ENCODE measurements at places on chromosomes 12 and 14.

DNA sequence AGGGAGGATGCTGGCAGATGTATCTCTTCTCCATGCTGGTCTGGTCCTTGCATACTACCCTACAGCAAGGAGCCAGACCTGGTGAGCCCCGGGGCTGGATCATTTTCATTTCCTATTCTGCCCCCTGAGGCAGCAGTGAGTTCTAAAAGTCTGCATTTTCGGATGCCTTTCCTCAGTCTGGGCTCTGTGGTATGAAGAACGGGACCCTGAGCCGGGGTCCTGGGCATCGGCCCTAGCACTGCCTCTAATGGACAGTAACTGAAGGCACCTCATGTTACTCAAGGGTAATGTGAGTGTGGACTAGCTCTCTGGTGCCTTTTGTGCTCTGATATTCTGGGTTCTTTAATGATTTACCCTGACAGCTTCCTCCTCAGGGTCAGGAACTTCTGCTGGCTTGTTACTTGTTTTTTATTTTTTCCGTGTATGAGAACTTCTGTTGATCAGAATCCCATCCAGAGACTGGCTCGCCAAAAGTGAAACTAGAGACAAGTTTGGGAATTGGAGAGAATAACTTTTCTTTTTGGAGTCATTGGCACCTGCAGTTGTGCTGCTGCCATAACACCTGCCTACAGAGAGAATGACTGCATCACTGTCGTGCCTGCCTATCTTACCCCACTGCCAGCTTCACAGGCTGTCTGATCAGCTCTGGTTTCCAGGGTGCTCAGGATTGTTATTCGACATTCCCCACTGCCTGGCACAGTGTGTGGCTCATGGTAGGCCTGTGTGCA is 62.3 kb downstream of the SUSD6 start:
- DNase-seq, result no peak

DNA sequence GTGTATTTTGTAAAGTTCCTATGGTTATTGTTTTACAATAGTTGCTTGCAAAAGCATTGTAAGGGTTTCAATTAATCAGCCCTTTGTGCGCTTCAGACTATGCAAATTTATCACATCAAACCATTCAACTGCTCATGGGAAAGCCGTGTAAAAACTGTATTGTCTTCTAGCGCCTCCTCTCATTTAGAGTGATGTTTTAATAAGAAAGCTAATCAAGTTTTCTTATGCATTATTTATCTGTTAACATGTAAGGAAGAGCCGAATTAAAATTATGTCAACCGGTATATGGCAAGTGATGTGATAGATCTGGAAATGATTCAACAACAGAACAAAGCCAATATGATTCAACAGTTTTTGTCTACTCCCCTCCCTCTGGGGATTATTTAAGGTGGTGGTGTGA is 92.5 kb upstream of the RFX4 start:
- no peak for DNase-seq

DNA sequence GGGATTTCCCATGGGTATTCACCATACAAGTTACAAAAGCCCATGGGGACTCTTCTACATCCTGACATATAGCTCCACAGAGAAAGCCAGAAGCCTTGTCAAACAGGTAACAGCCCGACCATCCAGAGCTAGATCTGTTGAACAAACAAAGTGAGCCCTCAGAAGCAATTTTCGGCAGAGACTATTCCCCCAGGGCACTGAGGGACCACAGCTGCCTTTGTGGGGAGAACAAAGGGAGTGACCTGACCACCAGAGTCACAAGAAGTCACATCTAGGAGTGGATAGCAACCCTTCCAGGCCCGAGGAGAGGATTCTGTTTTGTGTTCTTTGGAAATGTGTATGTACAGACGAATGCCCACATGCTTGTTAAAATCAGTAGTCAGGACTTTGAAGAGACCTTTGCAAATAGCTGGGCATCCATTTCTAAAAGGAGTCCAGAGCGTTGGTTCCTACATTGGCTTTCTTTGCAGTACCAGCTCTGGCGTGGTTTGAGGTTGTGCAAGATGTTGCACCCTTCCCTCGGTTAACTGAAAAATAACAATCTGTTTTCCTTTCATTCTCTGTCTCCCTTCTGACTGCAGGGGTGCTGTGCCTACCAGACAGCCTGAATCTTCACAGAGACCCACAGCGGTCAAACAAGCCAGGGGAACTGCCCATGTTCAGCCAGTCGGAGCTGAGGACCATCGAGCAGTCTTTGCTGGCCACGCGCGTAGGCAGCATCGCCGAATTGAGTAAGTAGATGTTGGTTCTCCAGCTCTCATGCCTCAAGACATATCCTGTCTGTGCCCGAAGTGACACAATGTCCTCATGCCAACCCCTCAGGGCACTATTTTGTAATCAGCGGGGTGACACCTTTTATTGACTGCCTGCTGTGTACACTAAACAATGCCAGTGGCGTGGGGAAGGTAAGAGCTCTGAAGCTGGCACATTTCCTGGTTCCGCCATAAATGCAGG is 165.4 kb upstream of the PWP1 start:
- DNase-seq, result no peak

DNA sequence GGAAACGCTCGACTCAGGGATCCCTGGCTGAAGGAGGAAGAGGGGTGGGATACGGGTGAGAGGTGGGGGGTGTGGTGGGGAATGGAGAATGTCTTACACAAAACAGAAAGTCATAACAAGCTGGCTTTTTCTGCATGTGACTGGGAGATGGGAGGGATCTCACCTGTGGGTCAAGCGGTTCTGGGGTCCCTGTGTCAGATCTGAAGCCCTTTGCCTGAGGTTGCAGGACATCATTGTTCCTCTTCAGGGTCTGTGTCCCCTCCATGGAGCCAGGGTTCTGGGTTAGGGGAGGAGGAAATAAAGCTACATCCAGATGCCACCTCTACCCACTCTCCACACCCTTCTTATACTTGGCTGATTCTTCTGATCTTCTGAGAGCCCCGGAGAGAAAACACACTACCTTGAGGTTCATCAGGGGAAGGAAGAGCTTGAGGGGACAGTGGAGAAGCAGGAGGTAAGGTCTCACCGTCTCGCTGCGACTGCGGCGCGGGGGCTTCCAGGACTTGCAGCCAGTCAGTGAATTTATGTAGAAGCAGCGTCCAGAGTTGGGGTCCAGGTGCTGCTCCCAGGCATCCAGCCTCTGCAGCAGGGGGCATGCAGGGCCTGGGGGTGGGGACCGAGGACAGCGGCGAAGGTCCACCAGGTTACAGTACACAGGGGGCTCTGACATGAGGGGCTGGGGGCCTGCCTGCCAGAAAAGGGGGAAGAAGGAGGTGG is 2.5 kb downstream of the ARHGAP9 start:
- DNase-seq, result no peak

DNA sequence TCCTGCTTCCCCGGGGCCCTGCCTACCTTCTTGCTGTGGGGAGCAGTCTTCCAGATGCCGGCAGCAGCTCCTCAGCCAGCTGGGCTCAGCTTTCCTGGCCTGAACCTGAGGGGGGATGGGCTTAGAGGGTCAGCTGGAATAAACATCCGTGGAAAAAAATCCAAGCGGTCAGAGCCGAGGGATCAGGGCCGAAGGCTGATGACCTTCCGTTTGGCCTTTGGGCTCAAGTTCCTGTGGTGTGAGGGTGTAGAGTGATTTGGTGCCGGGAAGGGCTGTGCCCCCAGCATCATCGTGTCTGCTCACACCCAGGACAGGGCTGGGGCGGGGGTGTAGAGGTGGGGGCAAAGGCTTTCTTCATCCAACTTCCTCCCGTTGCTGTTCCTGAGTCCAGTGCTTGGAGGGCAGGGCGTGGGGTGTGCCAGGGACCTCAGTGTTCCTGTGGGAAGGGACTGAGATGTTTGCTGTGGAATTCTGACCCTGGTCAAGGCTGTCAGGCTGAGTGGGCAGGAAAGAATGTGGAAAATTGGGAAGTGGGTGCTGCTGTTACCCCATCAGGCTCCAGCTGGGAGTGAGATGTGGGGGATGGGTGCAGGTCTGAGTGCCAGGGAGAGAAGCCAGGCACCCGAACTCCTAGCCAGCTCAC is 2.6 kb downstream of the SMIM41 start:
- no peak for DNase-seq

GRCh38 chr14:51335961-51336723 is 96.1 kb downstream of the TMX1 start:
- DNase-seq, result no peak

- DNase-seq, result no peak
These were observed 77.3 kb upstream of the LTA4H start for GRCh38 chr12:96112733-96113132.

- no peak for DNase-seq
These were observed 59.7 kb downstream of the PLXNC1 start for GRCh38 chr12:94207849-94208621.

DNA sequence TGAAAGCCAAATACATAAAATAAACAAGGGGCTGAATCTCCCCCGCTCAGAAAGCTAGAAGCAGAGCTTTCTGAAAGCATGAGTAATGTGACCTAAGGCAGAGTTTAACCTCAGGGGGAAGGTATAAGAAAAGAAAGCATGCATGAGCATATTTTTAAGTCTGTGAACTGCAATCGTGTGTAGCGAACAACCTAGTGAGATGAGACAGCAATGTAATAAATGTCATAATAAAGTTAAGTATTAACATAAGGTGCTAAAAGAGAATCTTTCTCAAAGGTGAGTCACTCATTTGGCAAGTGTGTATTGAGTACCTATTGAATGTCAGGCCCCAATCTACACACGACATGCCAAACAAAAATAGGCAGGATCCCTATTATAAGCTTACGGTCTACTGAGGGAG is 14.2 kb upstream of the WDR20 start:
- DNase-seq, result no peak

GRCh38 chr14:94381149-94382030 is 7.0 kb downstream of the SERPINA1 start:
- DNase-seq, result no peak

GRCh38 chr12:7180685-7181084 is 8.8 kb upstream of the PEX5 start:
- no peak for DNase-seq

GRCh38 chr14:44898551-44898950 is 63.2 kb downstream of the KLHL28 start:
- no peak for DNase-seq

GRCh38 chr12:128662101-128662500 is 161.7 kb downstream of the SLC15A4 start:
- no peak for DNase-seq

DNA sequence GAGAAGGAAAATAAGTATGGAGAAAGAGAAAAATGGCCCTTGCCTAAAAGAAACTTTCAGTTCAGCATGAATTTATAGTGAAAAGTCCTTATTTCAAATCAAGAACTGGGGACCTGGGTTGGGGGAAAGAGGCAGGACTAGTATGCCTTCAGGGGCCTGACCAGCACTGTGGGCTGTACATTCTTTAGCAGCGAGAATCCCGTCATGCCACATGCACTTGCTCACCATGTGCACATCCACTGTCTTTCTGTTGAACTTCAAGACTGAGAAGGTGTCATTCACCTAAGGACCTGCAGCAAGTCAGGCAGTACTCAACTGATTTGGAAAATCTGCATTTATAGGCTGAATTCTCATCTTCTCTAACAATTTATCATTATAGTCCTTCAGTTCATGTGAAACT is 50.2 kb downstream of the RAB35 start:
- no peak for DNase-seq
